ENCODE measurements at places on chromosomes 16 and 17. TPM values are rescaled to one million over a fixed set of nuclear protein-coding genes. Genes with fewer than 3 reads are reported as not detected.

DNA sequence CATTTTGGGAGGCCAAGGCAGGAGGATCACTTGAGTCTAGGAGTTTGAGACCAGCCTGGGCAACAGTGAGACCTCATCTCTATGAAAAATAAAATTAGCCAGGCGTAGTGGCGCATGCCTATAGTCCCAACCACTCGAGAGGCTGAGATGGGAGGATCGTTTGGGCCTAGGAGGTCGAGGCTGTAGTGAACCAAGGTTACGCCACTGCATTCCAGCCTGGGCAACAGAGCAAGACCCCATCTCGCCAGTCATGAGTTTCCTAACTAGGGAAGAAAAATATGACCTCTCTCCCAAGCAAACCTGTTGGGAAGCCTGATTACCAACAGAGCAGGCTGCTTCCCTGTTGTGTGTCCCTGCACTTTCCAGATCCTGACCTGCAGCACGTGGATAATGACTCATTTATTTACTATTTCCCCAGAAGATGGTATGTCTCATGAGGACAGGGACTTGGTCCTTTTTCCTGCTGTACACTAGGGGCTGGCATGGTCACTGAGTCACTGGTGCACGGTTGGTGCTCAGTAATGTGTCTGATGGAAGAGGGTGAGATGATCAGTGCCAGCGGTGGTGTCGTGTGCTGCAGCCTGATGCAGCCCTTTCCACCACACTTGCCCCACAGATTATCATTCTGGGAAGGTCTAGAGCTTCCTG, 30.8 kb downstream of the NMT1 start:
- DNase-seq, result no peak

Gene ABCA10
- 1.3 TPM for polyA plus RNA-seq

GRCh38 chr17:61335845-61336655, 63.6 kb upstream of the TBX2 start:
- no peak for DNase-seq

Gene CLDN7
- polyA plus RNA-seq, result 58.0 TPM

DNA sequence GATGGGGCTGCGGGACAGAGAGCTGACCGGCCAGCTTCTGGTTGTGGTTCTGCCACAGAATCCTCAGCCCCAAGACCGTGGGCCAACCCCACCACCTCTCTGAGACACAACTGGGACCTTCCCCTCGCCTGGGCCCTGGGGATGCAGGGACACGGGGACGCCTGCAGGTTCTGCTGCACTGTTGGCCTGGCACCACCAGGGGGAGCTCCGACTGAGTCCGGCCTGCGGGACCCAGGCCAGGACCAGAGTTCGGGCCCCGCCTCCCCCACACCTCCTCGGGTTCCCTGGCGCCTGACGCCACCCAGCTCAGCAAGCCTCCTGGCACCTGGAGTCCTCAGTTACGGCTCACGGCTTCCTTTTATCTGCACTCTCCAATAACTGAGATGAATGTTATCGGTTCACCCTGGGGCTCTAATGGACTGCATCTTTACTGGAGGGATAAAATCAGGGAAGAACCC, 27.3 kb downstream of the TBC1D16 start:
- DNase-seq, result no peak

- DNase-seq, result peak; percentile 19
Measured at GRCh38 chr16:4214215-4214621, 27.7 kb downstream of the SRL start.

Gene GP1BA
- polyA plus RNA-seq, result 1.4 TPM

DNA sequence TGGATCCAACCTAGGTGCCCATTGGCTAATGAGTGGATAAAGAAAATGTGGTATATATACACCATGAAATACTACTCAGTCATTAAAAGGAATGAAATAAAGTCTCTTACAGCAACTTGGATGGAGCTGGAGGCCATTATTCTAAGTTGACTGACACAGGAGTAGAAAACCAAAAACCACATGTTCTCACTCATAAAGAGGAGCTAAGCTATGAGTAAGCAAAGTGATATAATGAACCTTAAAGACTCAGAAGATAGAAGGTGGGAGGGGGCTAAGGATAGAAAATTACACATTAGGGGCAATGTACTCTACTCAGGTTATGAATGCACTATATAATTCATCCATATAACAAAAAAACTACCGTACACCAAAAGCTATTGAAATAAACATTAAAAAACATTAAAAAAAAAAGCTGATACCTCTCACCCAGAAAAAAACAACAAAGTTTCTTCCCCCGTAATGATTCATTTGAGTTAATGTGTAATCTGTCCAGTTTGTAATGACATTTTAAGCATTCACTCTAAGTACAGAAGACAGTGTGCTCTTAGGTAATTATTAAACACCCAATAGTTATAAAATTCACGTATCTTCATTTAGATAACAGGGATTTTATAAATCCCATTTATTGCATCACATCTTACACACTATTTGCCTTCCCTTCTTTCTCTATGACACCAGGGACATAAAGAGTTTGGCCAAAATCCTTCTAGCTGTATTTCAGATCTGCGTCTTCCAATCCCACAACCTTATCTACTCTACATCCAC, 941.5 kb downstream of the CDH11 start:
- DNase-seq, result no peak

GRCh38 chr17:19943026-19943425, 34.6 kb downstream of the AKAP10 start:
- DNase-seq, result no peak

Gene SULT1A2
- polyA plus RNA-seq, result 2.7 TPM

Gene GAS7
- polyA plus RNA-seq, result 18.4 TPM

- DNase-seq, result no peak
Measured at GRCh38 chr16:27378871-27379481, 23.0 kb upstream of the IL21R start.

Gene LGALS9
- polyA plus RNA-seq, result 16.5 TPM

Gene OR1A1
- polyA plus RNA-seq, result 0.05 TPM

Gene C16orf74
- polyA plus RNA-seq, result 2.8 TPM

Gene NRN1L
- polyA plus RNA-seq, result 0.63 TPM

DNA sequence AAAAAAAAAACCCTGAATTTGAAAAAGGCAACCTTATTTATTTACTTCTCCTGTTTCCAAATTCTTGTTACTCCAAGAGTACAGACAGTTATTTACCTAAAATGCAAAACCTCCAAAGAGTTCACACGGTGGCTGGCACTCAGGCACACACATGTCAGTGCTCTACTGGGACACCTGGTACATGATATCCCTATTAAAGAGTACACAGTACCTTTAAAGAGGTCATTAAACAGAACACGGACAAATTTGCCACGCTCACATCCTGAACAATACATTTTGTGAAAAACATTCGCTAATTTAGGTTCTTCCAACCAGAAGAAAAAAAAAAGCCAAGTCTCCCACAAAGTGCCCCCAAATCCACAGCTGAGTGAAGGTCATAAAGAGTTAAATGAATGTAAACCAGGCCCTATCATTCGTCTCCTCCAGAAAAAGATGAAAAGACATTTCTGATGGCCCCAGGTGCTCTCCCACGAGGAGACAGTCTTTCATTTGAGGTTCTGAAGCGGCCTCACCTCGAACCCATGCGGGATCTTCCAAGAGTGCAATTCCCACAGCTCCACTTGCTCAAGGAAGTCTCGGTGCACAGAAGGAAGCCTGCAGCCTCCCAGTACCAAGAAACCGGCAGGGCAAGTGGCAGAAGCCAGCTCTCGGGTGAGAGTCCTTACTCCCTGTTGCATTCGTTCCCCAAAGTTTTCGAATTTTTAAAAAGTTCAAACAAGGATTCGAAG, 993 bp downstream of the ERN1 start:
- no peak for DNase-seq

Gene ST6GALNAC2
- polyA plus RNA-seq, result 13.8 TPM

DNA sequence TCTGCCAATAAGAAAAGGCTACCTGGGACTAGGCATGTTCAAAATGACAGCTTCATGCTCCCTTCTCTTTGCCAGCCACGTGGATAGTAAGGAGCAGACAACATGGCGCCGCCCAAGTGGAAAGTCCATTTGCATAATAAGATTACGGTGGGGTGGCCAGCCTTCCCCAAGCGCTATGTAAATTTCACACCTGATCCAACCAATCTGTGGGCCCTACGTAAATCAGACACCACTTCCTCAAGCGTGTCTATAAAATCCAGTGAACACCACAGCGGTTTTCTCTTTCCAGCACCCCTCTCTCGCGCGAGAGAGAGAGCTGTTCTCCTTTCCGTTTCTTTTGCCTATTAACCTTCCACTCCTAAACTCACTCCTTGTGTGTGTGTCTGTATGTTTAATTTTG, 140.3 kb upstream of the ERCC4 start:
- no peak for DNase-seq

Gene SPNS1
- 52.4 TPM for polyA plus RNA-seq

Gene NSRP1
- 39.3 TPM for polyA plus RNA-seq

Gene HLF
- polyA plus RNA-seq, result 6.5 TPM

Gene NEURL4
- 26.6 TPM for polyA plus RNA-seq

Gene DDX19B
- 34.0 TPM for polyA plus RNA-seq

Gene CTRB1
- not detected for polyA plus RNA-seq

DNA sequence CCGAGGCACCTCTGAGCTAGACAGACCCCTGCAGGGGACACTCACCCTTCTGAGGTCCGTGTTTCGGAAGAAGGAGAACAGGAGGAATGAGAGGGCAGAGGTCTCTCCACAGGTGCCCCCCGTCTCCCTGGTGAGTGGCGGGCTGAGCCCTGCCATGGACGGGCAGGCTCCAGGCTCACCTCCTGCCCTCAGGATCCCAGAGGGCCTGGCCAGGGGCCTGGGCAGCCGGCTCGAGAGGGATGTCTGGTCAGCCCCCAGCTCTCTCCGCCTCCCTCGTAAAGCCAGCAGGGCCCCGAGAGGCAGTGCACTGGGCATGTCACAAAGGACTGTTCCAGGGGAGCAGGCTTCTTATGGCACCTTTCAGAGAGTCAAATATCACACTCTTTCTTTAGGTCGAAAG, 62.8 kb downstream of the DHRS7C start:
- no peak for DNase-seq

GRCh38 chr16:88839745-88840599, 16.8 kb downstream of the GALNS start:
- no peak for DNase-seq

DNA sequence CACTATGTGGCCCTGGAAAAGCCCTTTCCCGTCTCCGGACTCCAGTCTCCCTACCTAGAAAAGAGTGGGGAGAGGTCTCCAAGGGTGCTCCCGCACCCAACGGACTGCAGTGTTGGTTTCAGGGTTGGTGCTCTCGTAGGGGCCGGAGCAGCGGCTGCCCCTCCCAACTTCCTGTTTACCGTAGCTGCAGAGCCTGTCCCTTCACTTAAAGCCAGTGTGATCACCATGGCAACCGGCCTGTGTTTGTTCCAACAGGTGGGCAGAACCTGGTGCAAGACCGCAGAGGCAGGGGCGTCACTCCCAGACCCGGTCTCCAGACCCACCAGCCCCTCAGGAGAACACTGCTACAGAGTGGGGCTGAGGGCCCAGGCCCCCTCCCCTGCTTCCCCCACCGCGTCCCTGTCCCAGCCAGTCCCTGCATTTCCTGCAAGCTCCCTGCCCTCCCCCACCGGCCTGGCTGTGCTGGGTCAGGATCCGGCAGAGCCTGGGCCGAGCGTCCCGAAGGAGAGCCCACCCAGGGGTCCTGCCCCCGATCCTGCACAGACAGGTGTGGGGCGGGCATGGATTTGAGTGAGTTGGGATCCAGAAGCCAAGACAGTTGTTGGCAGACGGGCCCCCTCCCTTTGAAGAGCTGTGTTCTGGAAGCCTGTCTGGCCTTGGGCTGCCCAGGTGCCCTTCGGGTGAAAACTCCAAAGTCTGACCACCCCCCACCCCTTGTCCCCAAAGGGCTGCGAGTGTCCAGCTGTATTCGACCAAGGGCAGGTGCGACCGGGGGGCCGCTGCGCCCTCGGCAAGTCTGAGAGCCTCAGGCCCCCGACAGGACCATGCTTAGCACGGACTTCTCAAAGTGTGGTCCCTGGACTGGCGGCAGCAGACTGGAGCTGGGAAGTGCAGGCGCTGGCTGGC, 1.5 kb upstream of the BAIAP3 start:
- no peak for DNase-seq

- no peak for DNase-seq
Measured at GRCh38 chr17:77320485-77321256, 179.9 kb downstream of the SEC14L1 start.

DNA sequence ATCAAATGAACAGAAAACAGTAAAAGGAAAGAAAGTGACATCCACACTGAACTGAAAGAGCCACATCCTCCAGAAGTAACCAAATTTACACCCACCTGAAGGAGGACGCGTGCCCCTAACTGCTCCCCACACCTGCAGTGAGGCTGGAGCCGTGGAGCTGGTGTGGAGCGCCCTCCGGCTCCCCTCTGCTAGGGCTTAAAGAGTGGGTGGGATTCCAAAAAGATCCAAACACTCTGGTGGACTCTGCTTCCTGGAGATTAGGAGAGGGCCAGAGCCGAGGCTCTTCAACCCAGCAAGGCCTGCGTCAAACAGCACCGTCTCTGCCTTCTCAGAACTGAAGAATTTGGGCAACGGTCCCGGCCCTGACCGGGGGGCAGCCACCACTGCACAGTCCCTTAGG, 15.2 kb downstream of the CCDC40 start:
- no peak for DNase-seq

DNA sequence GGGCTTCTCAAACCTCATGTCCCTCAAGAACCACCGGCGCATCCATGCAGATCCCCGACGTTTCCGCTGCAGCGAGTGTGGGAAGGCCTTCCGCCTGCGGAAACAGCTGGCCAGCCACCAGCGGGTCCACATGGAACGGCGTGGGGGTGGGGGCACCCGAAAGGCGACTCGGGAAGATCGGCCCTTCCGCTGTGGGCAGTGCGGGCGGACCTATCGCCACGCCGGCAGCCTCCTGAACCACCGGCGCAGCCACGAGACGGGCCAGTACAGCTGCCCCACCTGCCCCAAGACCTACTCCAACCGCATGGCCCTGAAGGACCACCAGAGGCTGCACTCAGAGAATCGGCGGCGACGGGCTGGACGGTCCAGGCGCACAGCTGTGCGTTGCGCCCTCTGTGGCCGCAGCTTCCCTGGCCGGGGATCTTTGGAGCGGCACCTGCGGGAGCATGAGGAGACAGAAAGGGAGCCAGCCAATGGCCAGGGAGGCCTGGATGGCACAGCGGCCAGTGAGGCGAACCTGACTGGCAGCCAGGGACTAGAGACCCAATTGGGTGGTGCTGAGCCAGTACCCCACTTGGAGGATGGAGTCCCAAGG, 5.9 kb downstream of the ZNF646 start:
- DNase-seq, result no peak

GRCh38 chr17:80886641-80887573, 104.7 kb upstream of the CHMP6 start:
- DNase-seq, result no peak

GRCh38 chr16:85550422-85550864, 62.7 kb upstream of the GSE1 start:
- no peak for DNase-seq

Gene HOXB3
- 112 TPM for polyA plus RNA-seq

DNA sequence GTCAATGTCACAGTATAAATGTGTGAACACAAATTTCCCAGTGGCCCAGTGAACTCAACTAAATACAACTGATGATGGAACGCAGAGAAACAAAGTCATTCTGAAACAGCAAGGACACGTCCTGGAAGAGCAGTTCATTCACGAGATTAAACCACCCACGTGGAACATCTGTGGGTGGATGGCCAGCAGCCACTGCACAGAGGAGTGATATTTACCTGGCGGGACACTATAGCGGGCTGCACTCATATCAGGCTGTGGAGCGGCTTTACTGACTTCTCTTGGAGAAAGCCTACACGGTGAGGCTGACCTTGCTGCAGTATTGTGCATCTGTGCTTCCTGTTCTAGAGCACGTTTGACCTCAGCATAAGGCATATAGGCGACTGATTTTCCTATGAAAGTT, 87.3 kb downstream of the TTC19 start:
- no peak for DNase-seq

- DNase-seq, result no peak
Measured at GRCh38 chr17:63452046-63452961, 6.2 kb upstream of the CYB561 start.

- no peak for DNase-seq
Measured at GRCh38 chr17:17506181-17506741, 10.1 kb upstream of the RASD1 start.
